Naive thymus-derived CD8-positive, alpha-beta T cell (primary cell): ENCODE measurements at places on chromosomes 3 and 15.

DNA sequence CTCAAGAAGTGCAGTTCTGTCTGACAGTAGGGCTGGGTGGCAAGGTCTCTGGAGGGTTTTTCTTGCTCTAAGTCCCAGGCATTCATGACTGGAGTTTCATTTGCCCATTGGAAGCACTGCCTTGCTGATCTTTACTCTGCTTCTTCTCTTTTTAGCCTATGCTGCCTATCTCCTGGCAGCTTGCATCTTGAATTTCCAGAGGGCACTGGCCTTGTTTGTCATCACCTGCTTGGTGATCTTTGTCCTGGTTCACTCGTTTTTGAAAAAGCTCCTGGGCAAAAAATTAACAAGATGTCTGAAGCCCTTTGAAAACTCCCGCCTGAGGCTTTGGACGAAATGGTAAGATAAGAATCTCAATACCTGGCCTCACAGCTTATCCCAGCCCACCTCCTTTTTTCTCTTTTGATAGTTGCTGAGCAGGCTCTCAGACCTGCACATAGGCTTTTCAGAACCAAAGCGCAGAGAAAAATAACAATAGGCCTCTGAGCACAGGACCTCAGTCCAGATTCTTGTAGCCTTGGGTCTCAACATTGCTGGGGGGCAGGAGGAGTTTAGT is 10.9 kb downstream of the SLC28A2 start:
- no peak for DNase-seq

DNA sequence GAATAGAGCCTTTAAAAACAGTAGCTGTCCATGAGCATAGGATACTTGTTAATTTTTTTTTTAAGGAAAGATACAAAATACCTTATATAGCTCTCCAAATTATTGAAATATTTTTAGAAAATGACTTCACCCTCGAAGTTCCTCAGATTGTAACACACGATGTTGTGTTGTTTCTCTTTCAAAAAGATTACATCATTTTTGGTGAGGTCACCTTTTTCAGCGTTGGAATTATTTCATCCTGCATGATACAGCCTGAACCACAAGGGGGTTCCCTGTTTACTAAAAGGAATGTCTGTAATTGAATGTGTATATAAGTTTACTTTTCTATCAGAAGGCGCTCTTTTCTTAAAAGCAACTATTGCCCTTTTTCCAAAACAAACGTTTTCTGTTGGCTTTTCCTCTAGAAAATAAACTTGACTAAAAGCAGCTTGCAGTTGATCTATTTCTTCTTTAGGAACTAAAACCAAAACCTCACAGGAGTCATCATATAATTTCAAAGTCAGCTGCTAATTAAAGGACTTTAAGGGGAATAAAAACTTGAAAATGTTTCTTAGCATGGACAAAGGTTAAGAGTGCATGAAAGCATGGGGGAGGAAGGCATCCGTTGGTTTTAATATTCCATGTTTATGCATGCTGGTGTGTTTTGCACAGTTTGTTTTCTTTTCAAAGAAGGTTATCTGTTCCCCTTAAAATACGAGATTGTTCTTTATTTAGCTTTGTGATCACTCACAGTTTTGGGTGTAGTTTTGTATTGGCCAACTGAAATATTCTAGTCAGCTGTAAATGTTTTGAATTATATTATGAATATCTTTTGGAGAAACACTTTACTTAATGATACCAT is 29.4 kb downstream of the LYSMD4 start:
- peak; percentile 22 for DNase-seq

- DNase-seq = peak; percentile 5
Observed at GRCh38 chr3:143644370-143645089, 203.7 kb downstream of the SLC9A9 start.

GRCh38 chr3:126277629-126278378 is 79.4 kb downstream of the KLF15 start:
- DNase-seq = no peak

GRCh38 chr15:29674661-29675533 is 147.4 kb downstream of the TJP1 start:
- no peak for DNase-seq

DNA sequence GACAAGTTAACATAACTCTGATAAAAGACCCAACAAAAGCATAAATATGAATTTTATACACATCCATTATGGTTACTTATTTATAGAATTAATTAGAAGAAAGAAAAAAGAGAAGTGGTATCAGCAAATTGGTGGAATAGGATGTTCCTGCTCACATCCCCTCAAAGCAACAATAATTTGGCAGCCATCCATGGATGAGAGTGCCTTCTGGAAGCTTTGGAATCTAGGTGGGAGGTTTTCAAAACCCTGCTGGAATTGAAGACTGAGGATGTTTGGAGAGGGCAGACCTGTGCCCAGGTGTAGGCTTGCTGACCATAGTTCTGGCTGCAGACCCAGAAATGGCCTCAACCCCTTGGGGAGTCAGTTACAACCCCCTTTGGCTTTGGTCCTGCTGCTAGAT is 91.2 kb downstream of the EDEM1 start:
- no peak for DNase-seq

DNA sequence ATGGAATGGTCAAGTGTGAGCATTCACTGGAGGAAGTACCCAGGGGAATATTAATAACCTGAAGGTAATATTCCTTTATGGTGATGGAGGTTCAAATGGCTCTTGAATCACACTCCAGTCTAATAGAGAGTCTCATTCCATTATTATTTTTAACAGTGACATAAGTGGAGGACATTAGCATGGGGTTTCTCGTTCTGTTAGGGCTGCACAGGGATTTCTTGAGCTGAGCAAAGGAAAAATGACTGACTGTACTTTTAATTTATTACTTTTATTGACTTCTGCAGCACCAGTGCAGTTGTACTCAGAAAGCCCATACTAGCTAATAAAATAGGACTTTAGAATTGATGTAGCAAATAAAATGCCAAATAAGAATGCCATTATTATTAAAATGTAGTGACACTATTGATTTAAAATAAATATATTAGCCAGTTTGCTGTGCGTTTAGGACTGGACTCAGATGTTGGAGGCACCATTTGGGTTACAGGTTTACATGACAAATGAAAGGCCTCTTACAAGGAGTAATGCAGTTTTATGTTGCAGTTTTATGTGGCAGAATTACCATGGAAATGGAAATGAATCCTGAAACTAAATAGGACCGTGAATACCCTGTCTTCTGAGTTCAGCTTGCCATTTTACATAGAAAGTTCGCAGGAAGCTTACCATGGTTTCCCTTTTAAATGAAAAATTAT is 705.1 kb upstream of the GRM7 start:
- no peak for DNase-seq

- DNase-seq = no peak
Observed at GRCh38 chr3:14849638-14850230, 31.0 kb downstream of the FGD5 start.

- DNase-seq = no peak
Observed at GRCh38 chr3:139292711-139293664, 50.8 kb upstream of the MRPS22 start.

GRCh38 chr15:38941399-38941953 is 376.9 kb upstream of the RASGRP1 start:
- no peak for DNase-seq

DNA sequence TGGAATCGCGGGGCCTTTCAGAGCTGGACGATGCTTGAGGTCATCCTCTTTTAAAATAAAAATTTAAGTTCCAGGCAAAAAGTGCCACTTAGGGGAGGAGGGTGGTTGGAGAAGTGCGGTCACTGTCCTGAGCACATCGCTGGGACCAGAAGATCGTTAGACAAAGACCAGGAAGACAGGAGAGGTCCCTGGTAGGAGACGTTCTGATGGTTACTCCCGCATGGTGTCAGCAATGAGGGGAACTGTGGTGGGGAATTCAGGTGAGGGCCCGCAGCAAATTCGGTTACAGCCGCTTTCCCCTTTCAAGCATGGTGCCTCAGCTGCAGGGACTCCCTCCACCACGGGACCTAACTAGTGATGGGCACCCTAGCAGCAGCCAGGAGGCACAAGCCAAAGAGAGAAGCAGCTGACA is 1.0 kb upstream of the ISY1 start:
- DNase-seq = peak; percentile 27

- DNase-seq = no peak
Observed at GRCh38 chr3:81375921-81376320, 385.5 kb downstream of the GBE1 start.

GRCh38 chr15:77688693-77689092 is 56.0 kb upstream of the LINGO1 start:
- no peak for DNase-seq

GRCh38 chr15:101145362-101145761 is 106.5 kb downstream of the CHSY1 start:
- no peak for DNase-seq

GRCh38 chr3:64215559-64215958 is 9.7 kb downstream of the PRICKLE2 start:
- DNase-seq = no peak

GRCh38 chr15:59307165-59307537 is 65.5 kb downstream of the MYO1E start:
- no peak for DNase-seq

- no peak for DNase-seq
Observed at GRCh38 chr3:187696021-187696420, 6.3 kb downstream of the RTP2 start.

DNA sequence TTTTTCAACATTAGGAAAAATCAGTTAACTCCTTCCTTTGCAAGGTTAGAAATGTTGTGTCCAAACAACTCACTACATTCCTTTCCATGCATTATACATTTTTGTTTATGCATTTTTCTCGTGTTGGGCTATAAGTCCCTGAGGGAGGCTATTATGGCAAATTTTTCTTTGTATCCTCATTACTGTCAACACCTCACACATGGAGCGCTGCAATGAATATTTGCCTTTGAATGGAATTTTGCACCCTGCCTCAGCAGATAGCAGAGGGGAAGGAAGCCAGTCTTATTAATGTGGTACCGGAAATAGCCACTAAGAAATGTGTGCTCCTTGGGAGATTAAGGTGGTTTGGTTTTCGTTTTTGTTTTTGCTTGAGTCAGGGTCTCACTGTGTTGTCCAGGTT is 134.7 kb downstream of the THSD4 start:
- no peak for DNase-seq

- no peak for DNase-seq
Observed at GRCh38 chr3:152688313-152688712, 146.6 kb upstream of the P2RY1 start.

- no peak for DNase-seq
Observed at GRCh38 chr3:43629741-43630140, 7.9 kb upstream of the ANO10 start.

DNA sequence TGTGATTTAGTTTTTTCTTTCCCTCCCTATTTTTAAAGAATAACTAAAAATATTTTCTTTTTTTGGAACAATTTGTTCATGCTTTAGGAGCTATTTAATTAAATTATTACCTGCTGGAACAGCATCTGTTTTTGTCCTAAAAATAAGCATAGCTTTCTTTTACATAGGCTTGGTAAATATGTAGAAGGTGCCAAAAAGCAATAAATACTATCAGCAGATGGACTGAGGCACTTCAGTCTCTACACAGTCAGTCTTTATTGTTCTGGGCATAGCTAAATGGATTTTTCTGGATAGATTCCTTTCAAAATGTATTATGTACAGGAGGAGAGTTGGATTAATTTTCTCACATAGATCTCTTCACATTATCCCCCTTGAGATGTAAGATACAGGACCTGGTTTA is 223.5 kb downstream of the NAALADL2 start:
- DNase-seq = no peak

- DNase-seq = no peak
Observed at GRCh38 chr15:79017953-79018352, 72.6 kb downstream of the RASGRF1 start.

DNA sequence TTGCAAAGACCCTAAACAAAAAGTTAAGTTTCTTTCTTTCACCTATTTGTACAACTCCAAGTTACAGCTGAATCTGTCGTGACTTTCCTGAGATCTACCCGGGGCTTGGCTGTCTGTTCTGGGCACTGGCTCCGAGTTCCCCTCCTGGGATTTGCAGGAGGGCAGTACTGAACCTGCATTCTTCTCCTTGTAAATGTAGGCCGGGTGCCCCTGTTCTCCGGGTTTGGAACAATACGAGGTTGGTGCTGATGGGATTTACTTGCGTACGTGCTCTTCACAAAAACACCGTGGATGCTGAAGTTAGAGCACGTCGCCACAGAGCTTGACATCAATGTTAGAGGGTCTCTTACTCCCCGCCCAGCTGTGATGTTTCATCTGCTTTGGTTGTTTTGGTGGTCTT is 48.1 kb downstream of the KLHL25 start:
- no peak for DNase-seq

DNA sequence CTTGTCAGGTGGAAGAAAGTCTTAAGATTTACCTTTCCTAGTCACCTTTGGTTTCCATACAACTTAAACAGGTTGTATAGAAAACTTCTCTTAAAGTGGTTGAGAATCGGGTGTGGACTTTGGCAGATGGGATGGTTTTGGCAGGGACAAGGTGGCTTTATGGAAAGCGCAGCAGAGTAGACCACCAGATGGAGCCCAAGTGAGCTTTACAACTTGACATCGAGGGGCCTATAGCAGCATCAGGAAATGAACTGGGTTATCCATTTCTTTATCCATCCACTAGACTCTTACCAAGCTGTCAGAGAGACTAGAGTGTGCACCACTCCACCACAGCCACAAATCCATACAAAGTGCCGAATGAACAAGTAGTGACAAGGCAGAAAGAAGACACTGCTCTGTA is 85.3 kb upstream of the MBNL1 start:
- DNase-seq = peak; percentile 58

- DNase-seq = no peak
Observed at GRCh38 chr3:157263027-157263426, 103.1 kb upstream of the CCNL1 start.

GRCh38 chr15:65413760-65414144 is 9.0 kb downstream of the IGDCC4 start:
- no peak for DNase-seq

- DNase-seq = no peak
Observed at GRCh38 chr3:43246976-43247375, 39.4 kb upstream of the SNRK start.

- no peak for DNase-seq
Observed at GRCh38 chr3:52272831-52273230, 5.6 kb downstream of the WDR82 start.

- peak; percentile 26 for DNase-seq
Observed at GRCh38 chr3:196518966-196519717, 4.0 kb upstream of the SMCO1 start.

DNA sequence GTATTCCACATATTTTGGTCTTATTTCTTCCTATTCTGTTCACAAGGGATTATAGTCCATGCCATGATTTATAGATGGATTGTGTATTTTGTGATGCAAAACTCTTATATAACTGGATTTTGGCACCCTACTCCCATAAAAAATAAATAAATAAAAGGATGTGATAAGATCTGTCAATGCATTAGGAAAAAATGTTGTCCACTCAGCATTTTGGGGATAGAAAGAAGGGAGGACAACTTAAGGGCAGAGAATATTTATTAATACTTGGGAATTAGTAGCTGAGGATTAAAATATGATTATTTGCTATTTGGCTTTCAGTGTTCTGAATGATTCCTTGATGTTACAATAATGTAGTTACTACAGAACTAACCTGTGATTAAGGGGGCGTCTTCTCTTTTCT is 682.6 kb downstream of the ZBBX start:
- no peak for DNase-seq

GRCh38 chr15:67180514-67181191 is 73.8 kb downstream of the AAGAB start:
- no peak for DNase-seq
